ENCODE measurements at places on chromosomes 6 and 20.

DNA sequence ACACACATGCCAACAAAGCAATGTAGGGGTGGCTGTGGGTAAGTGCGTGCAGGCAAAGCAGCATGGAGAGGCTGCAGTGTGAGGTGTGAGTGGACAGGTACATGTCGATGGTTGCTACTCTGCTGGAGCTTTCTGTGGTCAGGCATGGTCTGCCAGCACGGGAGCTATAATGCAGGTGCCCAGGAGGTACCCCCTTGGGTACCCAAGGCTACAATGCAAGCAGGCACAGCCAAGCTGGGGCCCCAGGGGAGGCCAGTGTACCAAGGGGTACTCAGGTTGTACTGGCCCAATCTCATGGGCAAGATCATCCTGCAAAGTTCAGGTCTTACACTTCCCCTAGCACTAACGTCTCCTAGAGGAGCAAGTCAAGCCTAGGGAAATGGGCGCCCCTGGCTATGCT, 58.4 kb upstream of the IRAK1BP1 start:
- no peak for DNase-seq

DNA sequence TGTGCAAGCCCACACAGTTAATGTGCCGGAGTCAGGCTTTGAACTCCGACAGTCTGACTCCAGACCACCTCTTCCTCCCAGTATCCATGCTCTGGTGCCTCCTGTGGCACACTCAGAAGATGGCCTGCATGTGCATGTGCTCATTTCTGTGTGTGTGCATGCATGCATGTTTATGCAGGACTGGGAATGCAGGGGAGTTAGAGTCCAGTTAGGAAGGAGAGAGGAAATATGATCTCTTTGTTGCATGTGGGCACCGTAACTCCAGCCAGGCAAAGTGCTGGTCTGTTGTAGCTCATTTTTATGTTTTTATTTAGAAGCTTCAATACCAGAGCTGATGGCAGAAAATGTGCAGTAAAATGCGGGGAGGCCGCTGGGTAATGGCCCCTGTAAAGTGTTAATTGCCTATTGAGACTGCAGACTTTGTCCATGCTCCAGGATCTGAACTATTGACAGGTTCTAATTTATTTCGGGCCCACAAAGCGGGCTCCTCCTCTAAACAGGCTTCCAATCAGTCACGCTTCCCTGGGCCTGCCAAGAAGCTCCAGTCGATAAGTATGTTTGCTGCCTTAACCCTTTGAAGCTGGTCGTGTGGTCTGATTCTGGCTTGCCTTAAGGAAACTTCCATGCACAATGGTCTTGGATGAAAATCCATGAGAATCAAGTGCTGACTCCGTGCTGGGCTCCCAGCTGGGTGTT, 248.3 kb downstream of the DHX35 start:
- DNase-seq = no peak

GRCh38 chr20:38095017-38095686, 61.6 kb downstream of the RPRD1B start:
- no peak for DNase-seq

DNA sequence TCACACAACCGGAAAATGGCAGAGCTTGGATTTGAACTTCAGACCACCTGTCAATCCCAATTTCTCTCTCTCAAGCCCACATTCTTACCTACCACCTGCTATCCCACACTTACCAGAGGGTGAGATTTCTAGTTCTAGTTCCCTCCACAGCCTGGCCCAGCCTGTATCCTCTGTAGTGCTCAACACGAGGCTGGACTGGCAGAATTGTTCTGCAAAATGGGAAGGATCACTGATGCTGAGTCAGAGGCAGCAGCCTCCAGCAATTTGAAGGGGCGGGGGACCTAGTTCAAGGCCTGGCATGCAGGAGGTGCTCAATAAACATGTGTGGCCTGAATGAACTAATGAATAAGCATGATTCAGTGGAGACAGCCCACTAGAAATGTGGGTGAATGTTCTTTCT, 53.6 kb upstream of the TTPAL start:
- DNase-seq = no peak

DNA sequence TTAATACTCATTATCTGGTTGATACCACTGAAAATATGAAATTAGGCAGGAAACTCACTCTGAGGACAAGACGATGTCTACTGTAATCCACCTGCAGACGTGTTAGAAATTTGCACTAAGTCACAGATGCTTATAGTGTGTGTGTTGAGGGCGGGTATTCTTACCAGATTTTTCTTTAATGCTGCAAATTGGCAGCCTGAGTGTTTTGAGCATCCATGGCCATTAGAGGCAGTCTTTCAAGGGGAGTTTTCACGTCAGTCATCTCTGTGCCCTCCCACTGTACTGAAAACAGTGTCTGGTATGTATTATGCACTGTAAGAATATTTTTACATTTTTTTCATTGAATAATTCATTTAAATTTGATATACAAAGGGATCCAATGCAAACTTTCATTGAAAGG, 266.5 kb upstream of the QKI start:
- no peak for DNase-seq

DNA sequence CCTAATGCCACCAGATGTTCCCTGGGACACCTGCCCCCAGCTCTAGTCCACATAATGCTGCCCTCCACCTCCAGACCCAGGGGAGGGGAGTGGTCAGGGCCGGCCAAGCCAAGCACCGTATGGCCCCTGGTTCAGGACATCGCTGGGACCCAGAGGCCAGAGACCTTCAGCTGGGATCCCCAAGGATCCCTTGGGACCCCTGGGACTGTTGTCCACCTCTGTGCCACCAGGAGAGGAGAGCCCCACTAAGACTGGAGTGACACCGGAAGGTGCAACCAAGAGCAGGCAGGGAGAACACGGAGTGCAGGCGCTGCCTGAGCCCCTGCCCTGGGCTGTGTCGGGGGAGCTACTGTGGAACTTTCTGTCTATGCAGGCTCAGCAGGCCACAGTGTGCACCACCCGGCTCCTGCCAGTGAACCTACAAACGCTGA, 43.6 kb downstream of the CTCFL start:
- no peak for DNase-seq

- no peak for DNase-seq
These were observed 90.4 kb downstream of the SERAC1 start for GRCh38 chr6:158077676-158078075.

- DNase-seq = no peak
These were observed 299.3 kb downstream of the KIF16B start for GRCh38 chr20:16273812-16274555.

DNA sequence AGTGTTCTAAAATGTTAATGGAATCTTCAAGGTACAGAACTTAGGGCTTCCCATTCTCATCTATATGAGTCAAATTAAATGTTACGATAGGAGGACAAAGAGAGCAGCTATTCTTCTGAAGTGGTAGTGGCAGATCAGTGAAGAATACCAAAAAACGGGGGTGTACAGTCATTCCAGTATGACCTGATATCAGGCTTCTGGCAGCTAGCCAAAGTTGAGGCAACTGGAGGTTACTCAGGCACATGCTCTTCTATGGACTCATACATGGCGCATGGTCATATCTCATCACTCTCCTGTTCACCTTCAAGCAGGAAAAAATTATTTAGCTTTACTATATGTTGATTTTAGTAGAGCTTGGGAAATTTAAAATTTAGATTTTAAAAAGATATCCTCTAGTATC, 1608.8 kb downstream of the GRIK2 start:
- no peak for DNase-seq
